ENCODE measurements at places on chromosomes 2 and 18.

GRCh38 chr2:190947711-190948251 is 66.2 kb downstream of the STAT1 start:
- DNase-seq: no peak

GRCh38 chr2:5036256-5036655 is 655.9 kb upstream of the SOX11 start:
- no peak for DNase-seq

DNA sequence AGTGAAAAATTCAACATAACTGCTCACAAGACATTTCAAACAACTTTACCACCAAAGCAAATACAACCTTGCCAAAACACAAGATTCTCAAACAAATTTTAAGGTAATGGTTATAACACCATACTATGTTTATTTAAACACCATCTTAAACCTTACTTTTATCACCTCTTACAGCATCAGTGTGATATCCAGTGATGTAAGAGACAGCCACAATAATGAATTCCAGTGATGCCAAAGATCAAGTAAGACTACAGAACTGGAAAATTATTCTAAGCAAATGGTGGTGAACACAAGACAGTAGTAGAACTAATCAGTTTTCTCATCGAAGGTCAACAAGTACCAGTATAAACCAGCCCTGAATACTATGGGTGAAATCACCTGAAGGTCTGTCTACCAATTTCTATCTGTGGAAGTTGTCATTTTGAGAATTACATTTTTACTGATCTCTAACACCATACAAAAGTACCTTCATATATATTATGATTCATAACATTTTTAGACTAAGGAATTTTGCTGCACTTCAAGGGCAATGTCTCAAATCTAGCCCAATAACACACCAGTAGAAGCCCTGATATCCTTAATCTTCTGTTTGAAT is 146.2 kb downstream of the RBMS1 start:
- no peak for DNase-seq

DNA sequence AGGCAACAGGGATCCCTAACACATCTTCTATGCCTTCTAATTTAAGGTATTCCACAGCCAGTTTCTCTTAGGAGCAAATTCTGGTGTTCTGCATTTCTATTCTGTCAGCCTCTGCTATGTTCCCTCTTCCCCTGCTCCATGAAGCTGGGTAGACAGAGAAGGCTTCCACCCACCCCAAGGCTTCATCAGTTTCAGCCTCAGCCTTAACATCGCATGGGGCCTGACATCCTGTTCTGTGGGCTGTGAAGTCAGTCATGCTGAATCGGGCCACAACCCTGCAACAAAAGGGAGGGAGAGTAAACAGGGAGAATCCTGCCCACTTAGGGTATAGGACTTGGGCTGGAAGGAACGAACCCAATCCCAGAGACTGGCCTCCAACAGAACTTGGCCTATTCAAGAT is 70.6 kb upstream of the PPM1B start:
- no peak for DNase-seq

GRCh38 chr2:74333175-74333574 is 10.0 kb downstream of the SLC4A5 start:
- no peak for DNase-seq
